ENCODE measurements at places on chromosomes 4 and X.

DNA sequence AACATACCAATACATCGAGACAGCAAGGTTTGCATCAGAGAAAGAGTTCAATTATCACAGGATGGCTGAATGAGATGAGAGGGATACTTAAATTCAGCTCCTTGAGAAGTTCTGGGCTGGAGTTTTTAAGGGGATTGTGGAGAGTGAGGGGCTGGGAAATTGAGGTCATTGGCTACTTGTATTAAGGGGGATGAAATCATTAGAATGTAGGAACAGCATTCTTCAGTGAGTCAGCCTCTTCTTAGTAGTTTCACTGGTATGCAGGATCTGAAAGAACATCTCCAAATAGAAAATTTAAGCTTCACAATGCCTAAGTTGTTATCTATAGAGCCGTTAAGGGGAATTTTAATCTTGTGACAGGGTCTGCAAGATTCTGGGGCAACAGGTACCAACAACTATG, 211.6 kb upstream of the TAPT1 start:
- DNase-seq: no peak

DNA sequence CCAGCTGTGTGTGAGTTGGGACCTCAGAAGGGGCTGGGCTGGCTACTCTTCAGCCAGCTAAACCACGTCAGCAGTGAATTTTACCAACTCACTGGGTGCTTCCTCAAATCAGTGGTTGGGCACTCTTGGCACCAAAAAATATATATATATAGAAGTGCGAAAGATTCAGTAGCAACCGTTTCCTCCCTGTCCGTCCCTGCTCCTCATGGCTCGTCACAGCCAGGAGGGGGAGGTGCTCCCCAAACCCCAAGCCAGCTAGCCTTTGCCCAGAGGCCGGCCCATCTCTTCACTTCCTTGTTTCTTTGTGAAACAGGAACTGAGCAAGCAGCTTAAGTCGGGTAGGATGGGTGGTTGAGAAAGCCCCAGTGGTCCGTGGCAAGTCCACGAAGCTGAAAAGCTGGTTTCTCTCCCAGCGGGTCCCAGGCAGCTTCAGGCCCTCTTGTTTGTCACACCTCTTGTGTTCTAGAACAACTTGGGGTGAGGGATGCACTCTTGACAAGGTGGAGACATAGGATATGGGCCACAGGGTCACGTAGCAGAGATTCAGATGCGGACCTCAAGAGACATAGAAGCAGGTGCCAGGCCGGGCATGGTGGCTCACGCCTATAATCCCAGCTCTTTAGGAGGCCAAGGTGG, 6.8 kb upstream of the SASH3 start:
- peak; percentile 92 for DNase-seq

GRCh38 chr4:2402941-2403340, 15.5 kb downstream of the ZFYVE28 start:
- no peak for DNase-seq

DNA sequence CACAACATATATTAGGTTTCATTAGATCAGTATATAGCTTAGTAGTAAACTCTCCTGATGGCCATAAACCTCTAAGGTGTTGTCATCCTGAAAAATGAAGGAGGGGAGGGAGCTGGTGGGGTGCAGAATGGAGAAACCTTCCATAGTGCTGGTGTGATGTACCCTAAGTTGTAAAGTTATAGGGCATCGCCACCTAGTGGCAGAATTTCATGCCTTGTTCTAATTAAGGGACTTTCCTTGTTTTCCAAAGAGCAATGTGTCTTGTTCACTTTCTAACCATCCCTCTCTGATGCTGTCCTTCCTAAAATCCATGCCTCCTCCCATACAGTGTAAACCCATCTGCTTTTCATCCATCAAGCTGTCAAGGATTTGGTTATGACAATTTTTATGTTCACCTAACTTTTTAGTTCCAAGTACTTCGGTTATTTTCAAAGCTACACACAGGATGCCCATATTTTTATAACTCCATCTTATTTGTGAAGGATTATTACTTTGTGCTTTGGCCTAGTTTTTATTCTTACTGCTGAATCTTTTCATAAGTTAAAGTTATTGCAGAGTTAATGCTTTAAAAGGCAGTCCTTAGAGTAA, 4.5 kb downstream of the NBDY start:
- peak; percentile 17 for DNase-seq

- DNase-seq: no peak
Measured at GRCh38 chr4:188171551-188171950, 32.3 kb downstream of the TRIML1 start.

DNA sequence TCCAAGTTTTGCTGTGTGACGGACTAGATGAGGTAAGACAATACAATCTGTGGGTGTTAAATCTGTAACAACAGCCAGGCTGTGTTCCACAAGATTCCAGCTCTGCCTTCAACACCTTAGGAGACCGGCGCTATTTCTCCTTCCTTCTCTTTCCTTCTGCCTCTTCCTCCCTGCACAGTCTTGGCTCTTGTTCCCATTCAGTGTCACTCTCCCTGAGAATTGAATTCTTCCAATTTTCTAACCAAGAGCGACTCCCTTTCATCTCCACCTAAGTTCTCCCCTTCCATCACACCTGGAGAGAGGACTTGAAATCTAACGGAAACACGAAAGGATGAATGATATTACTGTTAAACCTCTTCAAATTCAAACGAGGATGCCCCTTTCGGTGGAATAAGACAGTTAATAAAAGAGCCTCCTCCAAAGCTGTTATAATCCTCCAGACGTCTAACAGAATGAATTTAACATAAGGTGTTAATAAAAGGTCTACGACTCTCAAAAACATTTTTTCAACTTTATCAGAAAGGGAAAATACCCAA, 2.7 kb downstream of the EPHA5 start:
- DNase-seq: no peak

All from AML-193 (cell line).